ENCODE measurements at places on chromosomes 2 and 18.

GRCh38 chr18:37266290-37266689 lies 299.3 kb downstream of the CELF4 start:
- no peak for DNase-seq

- DNase-seq, result no peak
These were observed 40.3 kb downstream of the UBR3 start for GRCh38 chr2:169867579-169867978.

DNA sequence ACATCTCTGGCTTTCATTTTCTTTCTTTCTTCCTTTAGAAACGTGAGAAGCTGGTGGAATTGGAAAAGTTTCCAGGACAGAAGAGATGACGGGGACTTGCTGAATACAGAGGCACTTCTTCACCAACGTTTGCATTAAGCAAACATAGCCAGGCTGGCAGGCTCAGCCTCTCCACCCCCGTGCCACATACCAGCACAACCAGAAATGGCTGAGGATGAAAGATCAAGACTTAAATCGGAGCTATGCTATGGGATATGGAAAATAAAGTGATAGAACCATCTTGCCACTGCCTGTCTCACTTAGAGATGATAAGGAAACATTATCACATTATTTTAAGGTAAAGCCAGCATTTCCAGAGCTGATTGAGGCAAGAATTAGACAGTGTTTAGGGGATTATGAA lies 483.3 kb downstream of the BCL11A start:
- no peak for DNase-seq

DNA sequence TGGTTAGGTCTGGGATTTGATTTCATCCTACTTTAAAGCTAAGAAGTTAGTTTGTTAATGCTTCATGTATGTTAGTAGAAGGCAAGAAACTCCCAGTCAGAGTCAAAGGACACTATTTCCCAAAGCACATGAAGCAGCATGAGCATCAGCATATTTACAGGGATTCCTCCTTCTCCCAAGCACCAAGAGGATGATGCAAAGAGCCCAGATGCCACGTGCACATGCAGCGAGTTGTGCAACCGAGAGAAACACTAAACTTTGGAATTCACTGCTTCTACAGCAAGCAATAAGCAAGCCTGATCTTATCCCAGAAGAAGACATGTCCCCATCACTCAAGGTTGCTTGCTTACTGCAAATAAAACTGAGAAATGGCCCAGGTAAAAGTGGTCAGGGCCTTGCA lies 32.5 kb downstream of the CPO start:
- peak; percentile 47 for DNase-seq

DNA sequence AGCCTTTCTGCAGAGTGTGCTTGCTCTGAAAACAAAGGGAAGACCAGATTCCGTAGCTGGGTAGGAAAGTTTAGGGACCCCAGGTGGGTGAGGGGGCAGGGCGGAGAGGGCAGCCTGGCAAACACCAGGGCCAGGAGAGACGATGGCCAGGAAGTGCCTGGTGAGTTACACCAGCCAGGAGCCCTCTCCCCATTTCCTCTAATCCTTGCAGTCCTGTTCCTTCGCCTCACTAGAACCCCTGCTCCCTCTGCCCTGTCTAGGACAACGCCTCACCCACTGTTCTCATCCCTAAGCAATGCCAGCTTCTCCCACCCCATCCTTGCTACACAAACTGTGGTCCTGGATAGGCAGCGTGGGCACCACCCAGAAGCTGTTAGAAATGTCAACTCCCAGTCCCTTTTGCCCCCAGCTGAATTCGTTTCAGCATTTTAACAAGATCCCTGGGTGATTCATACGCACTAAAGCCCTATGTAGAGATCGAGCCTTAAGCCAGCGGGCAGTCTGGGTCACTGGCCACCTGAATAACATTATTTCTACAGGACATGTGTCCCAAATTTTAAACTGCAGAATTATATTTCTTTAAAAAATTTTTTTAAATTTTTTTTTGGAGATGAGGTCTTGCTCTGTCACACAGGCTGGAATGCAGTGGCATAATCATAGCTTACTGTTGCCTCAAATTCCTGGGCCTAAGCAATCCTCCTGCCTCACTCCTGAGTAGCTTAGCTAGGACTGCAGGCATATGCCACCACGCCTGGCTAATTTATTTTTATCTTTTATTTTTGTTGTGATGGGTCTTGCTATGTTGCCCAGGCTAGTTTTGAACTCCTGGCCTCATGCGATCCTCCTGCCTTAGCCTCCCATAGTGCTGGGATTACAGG lies 10.9 kb downstream of the WIPF1 start:
- DNase-seq, result no peak

DNA sequence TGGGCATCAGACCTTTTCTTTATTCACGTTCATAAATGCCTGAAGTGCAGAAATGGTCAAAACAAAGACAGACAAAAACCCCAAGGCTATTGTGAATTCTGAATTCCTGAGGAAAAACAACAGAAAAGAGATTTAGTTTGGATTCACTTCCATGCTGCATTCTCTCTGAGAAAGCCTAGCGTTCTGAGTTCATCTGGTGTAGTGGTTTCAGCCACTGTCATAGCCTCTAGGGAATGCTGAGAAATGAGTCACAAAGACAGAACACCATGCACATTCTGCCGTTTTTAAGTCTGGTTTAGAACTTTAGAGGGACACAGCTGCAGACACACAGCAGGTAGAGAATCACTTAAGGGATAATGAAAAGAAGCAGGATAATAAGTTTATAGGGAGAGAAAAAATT lies 93.8 kb downstream of the LRP1B start:
- no peak for DNase-seq

DNA sequence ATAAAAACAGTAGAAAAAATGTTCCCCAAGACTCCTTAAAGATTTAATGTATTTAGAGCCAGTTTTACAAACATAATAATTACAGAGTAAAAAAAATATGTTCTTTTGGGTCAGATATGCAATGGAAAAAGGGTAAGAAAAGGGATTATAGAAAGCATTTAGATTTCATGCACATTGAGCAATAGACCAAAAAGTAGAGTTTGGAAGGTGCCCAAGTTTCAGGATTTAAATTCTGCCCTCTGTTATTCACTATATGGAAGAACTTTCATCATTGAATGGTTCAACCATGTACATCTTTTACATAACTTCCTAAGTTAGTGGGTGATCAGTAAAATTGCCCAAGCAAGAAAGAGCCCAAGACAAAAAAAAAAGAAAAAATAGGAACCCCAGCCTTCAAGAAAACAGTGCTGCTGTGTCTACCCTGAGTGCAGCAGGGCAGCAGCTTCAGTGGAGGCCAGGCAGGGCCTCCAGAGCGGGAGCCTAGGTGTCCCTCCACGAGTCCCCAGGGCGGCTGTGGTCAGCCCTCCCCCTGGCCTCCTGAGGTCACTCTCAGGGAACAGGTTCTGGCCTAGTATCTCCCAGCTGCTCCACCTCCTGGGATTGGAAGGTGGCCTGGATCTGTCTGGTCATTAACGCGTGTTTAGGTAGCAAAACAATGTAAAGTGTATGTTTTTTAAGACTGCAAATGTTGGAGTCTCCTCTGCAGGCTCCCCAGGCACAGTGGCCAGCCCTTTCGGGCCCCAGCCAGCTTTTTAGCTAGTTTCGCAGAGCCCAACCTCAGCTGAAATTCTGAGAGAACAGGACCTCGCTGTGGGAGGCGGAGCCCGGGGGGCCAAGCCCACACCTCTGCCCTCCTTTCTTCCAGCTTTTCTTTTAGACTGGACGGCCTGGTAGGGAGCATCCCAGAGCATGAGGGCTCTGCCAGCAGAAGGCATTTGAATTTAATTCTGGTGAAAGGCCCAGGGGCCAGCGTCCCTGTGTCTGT lies 77.3 kb downstream of the TEX51 start:
- no peak for DNase-seq

- no peak for DNase-seq
These were observed 238.5 kb upstream of the FBXO11 start for GRCh38 chr2:48144777-48145176.

GRCh38 chr2:163133602-163134001 lies 295.0 kb upstream of the KCNH7 start:
- no peak for DNase-seq

- peak; percentile 58 for DNase-seq
These were observed 55.2 kb downstream of the METTL4 start for GRCh38 chr18:2515908-2516625.

GRCh38 chr2:232389327-232389726 lies 10.8 kb downstream of the ALPP start:
- DNase-seq, result no peak

GRCh38 chr2:72104821-72105588 lies 42.7 kb downstream of the CYP26B1 start:
- DNase-seq, result no peak

GRCh38 chr2:70261501-70261900 lies 3.6 kb downstream of the PCYOX1 start:
- no peak for DNase-seq

GRCh38 chr18:54964741-54965140 lies 5.5 kb upstream of the CCDC68 start:
- DNase-seq, result no peak

DNA sequence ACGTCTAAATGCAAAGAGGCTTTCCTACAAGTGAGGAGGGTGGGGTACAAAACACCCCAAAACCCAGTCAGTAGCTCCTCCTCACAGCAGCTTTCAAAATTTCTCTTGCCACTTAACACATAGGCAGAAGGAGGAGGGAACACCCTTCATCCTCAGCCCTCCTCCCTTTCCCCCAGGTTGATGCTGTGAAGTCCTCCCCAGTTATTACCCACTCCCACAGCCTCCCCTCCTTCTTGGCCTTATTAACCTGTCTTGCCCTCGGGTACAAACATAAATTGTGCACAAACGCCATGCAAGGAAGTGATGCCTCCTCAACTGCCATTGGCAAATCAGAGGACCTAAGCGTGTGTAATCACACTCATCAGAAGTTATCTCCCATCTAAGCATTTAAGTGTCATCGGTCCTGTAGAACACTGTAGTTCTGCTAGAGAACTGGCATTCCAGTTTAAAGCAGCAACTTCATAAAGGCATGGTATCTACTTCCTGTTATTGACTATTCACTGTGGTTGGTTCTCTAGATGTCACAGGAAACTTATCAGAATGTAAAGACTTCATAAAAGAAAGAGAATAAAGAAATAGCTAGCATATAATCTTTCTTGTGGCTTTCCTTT lies at the start of gene DSC1:
TSS of gene DSC1 (minus strand) at position 32 of the 611 bp plus-strand sequence. CDS start 262 bp downstream, outside the sequence.
- no peak for DNase-seq

DNA sequence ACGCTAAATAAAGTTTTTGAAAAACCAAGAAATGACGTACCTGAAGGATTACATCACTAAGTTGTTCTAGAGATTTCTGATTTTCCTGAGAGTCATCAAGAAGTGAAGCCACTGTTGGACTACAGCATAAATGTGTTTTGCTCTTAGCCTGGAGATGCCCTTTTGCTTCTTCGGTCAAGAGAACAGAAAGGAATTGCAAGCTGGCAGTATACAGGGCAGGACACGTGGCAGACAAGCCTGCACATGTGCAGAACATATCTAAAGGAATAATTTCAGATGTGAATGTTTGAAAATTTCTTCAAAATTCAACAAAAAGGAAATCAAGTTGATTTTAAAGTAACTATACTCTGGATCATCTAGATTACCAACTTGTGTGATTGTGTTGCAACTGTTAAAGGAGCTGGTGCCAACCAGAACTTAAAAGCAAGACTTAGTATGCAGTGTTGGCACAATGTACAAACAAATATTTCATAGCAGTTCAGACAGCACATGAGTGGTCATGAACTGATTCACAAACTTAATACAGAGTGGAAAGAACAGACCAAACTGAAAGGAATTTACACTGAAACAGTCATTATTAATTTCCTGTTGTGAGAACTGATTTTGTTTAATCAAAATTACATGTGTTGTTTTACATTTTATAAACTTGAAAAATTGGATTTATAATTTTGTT lies 100.4 kb upstream of the CD226 start:
- no peak for DNase-seq

GRCh38 chr2:45093181-45093580 lies 83.9 kb upstream of the SIX2 start:
- DNase-seq, result no peak

DNA sequence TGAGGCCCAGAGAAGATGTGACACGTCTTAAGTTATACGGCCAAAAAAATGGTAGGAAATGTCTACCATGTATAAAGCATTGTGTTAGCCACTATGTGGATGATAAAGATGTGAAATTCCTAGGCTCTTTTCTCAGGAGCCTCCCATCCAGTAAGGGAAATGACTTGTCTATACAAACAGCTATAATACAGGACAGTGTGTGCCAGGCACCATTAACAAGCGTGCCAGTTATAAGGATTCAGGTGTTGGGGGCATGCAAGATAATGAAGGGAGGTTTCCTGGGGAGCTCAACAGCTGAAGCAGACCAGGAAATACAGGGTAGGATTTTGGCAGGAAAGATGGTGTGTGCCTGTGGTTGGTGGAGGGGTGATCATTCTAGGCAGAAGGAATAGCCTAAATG lies 37.6 kb downstream of the ALPK2 start:
- no peak for DNase-seq

DNA sequence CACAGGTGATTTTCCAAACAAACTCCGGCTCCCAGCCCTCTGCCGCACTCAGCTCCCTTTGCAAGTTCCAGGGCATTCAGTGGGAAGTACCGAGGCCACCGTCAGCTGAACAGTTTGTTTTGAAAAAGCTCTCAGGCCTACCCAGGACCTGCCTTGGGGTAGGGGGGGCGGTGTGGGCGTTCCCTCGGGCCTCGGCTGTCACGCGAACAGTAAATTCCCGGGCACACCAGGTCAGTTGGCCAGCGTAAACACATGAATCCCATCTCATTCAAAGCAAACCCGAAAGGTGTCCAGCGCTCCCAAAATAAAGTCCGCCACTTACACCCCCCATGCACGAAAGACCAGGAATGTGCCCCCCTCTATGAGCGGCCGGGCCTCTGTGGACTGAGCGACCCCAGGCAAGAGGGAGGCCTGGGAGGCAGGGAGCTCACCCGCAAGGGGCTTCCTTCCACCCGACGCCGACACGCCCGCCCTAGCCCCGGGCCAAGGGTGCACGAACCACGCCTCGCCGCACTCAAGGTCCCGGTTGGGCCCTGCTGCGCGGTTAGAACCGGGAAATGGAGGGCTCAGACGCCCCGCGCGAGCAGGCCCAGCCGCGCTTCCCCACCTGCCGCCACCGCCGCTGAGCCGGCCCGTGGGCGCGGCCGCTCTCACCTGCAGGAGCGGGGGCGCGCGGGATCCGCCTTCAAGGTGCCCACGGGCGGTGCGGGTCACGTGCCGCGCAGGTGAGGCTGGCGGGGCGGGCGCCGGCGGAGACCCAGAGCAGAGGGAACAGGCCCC lies at the start of gene WDSUB1:
TSS of gene WDSUB1 (minus strand) at position 775 of the 780 bp plus-strand sequence. CDS start 3,634 bp downstream, outside the sequence.
- no peak for DNase-seq

- no peak for DNase-seq
These were observed 285.6 kb upstream of the ACVR2A start for GRCh38 chr2:147559070-147559725.

Data from AG04450 (cell line).